ENCODE measurements at places on chromosomes 3 and 15.

DNA sequence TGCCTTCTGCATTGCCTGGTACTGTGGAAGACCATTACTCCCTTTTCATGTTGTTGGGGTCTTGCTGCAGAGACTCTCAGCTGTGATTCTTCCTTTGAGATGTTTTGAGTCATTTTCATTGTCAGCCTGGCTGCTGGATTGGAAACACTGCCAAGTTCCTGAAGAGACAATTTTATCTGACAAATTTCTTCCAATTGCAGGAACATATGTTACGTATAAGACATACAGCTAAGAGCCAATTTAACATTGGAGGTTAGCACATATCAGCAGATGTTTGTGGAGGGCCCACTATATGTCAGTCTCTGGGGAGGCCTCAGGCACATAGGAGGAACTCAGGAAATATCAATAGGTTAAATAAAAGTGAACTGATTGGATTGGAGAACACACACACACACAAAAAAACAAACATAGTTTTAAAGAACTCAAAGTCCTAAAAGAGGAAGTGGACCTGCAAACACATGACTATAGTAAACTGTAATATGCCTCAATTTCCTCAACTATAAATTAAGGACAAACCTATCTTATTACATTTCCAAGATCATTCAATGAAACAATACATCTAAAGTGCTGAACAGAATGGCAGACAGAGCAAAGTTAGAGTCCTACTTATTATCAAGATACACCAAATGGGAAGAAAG is 172.3 kb downstream of the MYRIP start:
- no peak for DNase-seq

- DNase-seq = no peak
Observed at GRCh38 chr3:42472555-42472954, 29.9 kb upstream of the VIPR1 start.

GRCh38 chr3:31590650-31591049 is 57.9 kb downstream of the STT3B start:
- DNase-seq = no peak

- no peak for DNase-seq
Observed at GRCh38 chr15:59999612-60000112, 4.4 kb upstream of the FOXB1 start.

DNA sequence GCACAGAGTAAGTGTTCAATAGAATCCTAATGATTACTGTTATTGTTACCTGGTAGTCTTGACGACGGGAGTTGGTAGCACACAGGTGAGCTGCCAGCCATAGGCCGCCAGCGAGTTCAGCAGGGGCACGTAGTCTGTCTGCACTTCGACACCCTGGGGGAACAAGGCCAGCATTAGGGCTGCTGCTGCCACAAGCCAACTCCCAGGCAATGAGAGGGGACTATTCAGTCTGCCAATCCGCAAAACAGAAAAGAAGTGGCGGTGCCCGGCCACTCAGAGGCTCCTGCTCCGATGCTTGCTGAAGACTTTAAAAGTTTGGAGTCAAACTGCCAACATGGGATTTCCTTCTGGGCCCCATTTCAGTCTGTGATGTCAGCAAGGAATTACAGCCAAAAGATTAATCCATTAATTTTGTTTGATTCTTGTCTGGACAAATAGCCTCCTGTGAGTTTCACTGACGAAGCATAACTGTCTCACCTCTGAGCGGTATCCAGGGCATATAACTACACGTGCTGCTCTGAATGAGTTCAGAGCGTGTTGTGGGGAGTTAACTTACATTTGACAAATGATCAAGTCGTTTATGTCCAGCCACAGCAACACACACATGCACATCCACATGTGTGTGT is 61.8 kb downstream of the OXNAD1 start:
- no peak for DNase-seq

- DNase-seq = no peak
Observed at GRCh38 chr3:160779040-160779439, 23.0 kb downstream of the PPM1L start.

- DNase-seq = no peak
Observed at GRCh38 chr15:52067545-52067926, 45.0 kb downstream of the BCL2L10 start.

DNA sequence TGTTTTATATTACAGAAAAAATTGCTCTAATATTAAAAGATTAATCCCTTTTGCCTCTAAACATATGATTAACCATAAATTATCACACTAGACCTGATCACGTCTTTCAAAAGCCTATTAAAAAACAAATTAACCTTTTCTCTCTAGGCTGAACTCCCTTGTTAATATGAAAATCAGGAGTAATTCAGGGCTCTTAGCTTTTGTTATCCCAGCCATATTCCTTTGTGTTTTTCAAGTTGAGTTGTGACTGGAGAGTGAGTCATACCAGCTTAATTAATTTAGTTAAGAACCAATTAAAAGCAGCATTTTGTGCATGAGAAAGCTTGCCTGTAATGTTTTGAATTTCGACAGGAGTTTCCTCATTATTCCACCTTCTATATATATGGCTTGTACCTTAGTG is 385.8 kb downstream of the VGLL3 start:
- no peak for DNase-seq

DNA sequence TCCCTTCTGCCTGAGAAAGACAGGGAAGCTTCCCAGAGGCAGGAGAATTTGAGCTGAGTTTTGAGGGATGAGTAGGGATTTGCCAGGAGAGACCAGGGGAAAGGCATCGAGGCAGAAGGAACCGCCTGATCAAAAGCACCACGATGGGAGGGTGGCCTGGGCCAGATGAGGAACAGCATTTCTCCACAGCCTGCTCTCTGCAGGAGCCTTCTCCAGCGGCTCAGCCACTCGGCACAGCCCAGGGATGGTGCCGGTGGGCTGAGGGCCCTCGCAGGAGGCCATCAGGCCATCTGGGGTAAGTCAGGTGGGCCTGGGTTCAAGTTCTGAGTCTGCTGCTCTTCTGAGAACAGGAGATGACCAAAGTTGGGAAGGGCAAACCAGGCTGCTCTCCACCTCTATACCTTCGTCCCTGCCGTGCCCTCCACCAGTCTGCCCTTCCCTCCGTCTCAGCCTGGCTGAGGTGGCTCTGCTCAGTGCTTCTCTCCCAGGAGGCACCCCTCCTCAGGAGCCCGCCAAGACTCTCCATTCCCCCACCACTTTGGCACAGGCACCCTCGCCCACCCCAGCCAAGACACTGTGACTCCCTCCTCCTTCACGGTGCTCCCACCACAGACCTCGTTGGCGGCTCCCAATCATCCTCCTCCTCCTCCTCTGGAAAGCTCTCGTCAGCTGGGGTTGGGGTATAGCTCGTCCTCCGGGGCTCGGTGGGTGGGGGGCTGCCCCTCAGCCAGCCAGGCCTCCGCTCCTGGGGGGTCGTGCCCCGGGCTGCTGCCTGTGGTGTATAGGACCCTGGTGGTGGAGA is 34.9 kb downstream of the GRIP2 start:
- DNase-seq = no peak

GRCh38 chr15:80581976-80582375 is 113.1 kb upstream of the ABHD17C start:
- no peak for DNase-seq

- no peak for DNase-seq
Observed at GRCh38 chr3:19065027-19065426, 83.3 kb upstream of the KCNH8 start.

DNA sequence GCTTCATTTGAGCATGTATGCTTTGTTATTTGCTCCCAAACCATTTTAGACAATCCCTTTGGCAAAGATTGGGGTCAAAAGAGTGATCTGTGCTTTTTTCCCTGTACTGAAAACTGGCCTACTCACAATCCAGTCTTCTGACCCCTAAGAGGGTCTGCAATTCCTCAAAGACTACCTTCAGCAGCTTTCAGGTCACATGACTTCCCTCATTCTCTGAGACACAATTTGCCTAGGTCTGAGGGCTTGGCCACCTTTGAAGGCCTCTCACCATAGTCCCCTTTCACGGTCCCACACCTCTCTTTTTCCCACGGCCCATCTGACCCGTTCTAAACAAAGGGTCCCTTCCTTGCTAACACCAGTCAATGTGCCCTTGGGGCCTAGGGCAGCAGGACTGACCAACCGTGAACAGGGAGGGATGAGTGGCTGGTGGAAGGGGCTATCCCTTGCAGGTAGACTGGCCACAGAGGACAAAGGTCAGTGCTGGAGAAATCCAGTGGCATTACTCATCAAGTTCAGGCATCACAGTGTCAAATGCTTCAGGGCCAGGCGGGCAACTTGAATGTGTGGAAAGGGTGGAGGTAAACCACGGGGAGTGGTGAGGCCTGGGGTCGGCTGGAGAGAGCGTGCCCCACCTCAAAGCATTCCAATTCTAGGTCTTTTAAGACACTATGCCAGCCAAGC is 10.8 kb downstream of the RASL12 start:
- DNase-seq = no peak

- no peak for DNase-seq
Observed at GRCh38 chr3:19216669-19217337, 68.5 kb downstream of the KCNH8 start.

- no peak for DNase-seq
Observed at GRCh38 chr15:64232400-64232799, 69.6 kb upstream of the PPIB start.

- peak; percentile 17 for DNase-seq
Observed at GRCh38 chr3:46089237-46090011, 62.1 kb upstream of the XCR1 start.

- peak; percentile 25 for DNase-seq
Observed at GRCh38 chr3:11434017-11434526, 161.9 kb downstream of the ATG7 start.

DNA sequence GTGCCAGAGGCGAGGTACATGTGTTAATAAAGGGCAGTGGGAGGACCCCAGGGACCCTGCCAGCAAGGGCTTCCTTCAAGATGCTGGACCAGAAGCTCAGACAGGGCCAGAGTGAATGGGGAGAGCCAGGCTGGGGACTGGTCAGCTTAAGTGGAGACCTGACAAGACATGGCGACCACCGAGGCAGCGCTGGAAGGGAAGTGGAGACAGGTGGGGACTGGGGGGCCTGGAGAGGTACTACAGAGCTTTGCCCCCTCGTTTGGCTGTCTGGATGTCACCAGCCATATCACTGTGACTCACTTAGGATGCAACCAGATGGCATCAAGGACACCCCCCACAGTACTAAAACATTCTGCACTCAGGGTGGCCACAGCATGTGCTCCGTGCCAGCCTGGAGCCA is 97.9 kb downstream of the ADCY5 start:
- DNase-seq = no peak

DNA sequence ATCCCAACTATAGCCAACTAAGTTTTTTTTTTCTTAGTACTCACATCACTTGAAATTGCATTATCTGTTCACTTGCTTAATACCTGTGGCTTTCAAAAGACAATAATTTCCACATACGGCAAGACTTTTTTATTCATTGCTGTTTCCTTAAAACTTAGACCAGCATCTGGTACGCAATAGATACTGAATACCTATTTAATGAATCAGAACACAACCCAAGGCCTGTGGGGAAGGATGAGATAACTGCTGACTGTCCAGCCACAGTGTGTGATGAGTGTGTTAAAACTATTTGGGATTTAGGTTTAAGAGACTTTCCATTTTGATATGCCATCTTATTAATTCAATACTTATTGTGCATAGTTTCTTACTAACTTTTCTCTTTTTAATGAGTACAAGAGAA is 988.7 kb downstream of the NTRK3 start:
- no peak for DNase-seq

DNA sequence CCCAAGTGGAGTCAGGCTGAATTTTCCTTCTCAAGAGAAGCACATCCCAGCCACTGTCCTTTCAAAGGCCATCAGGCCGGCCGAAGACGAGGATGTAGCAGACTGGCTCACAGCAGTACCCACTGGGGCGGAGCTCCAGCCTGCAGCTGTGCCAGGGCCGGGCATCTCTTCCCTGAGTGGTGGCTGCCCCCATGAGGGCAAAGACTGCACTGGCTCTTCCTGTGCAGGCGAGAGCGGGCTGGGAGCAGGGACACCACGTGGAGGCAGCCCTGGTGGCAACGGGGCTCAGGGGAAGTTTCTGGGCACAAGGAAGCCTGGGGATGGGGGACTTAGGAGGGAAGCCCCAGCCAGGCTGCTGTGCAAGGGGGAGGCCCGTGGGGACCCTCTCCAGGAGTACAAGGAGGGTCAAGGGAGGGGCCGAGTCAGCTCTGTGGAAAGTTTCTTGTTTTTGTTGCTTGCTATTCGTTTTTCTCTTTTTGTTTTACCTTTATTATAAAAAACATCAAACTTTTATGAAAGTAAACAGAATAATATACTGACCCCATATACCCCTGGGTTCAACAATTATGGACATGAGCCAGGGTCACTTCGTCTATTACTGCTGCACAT is 66.1 kb downstream of the RPN1 start:
- DNase-seq = peak; percentile 96

DNA sequence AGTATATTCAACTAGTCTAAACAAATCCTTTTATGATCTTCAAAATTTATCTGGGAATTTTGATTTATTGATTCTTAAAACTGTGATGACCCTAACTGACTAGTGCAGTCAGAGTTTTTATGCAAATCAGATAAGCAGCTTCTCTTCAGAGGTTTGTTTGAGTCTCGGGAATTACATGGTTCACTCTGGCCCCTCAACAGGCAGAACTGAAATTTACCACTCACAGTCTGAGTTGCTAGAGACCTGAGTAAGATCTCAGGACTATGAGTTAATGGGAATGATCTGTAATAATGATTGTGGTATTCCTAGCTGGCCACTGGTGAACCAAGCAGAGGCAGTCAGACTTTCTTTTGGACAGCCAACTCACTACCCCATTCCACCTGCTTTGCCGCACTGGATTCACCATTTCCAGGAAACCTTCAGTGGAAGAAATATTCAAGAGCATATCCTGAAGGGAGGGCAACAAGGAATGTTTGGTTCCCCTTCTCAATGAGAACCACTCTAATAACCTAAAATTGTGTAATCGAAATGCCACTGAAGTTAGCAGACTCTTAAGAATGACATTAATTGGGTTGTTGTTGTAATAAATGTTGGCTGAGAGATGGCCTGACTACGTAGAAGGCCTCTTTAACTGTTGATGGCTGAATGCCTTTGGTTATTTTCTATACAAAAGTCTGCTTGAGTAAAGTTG is 11.5 kb upstream of the DNAJC13 start:
- DNase-seq = no peak

- no peak for DNase-seq
Observed at GRCh38 chr3:142077155-142077858, 72.0 kb downstream of the TFDP2 start.

DNA sequence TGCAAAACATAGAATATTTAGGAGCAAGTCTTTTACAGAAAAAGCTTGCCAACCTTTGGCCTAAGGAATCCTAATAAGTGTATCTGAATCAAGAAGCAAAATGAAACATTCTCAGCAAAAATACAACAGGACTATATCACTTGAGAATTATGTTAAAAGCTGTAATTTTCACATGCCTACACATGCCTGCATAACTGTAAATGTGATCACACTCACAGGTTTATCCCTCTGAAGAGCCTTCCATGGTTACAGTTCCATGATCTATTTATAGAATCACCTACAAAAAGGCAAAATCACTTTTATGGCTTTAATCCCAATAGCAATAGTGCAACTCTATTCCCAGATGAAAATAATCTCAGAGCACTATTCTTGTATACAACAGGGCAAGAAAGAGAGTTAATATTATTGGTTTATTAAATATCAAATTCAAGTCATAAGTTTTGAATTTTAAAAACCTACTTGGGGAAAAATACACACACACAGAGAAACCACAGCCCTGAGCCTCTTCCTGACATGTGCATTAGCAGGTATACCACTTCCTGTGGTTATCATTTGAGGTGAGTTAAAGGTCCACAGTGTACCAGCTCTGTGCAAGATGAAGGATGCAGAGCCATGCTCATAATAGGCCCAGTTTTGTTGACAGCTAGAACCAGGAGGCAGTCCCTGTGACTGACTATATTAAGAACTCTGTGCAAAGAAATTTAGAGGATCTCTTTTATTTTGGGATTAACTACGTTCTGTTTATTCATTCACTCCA is 252.5 kb upstream of the TGFBR2 start:
- no peak for DNase-seq
